ENCODE measurements at places on chromosomes 7 and 10.
A peak's percentile ranks its signal among the peaks of the same experiment; 100 is the strongest.

- DNase-seq, result no peak
Observed at GRCh38 chr10:49119746-49120145, 4.4 kb upstream of the VSTM4 start.

DNA sequence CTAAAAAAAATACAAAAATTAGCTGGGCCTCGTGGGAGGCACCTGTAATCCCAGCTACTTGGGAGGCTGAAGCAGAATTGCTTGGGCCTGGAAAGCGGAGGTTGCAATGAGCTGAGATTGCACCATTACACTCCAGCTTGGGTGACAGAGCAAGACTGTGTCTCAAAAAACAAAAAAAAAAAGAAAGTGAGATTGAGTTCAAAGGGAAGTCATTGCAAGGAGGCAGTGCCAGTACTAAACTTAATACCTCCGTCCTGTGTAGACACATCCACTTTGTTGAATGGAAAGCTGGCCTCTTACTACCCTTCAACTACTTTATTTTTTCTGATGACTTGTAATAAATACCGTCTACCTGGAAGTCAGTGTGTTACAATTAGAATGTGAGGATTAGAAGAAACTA is 31.0 kb downstream of the AHCYL2 start:
- no peak for DNase-seq

DNA sequence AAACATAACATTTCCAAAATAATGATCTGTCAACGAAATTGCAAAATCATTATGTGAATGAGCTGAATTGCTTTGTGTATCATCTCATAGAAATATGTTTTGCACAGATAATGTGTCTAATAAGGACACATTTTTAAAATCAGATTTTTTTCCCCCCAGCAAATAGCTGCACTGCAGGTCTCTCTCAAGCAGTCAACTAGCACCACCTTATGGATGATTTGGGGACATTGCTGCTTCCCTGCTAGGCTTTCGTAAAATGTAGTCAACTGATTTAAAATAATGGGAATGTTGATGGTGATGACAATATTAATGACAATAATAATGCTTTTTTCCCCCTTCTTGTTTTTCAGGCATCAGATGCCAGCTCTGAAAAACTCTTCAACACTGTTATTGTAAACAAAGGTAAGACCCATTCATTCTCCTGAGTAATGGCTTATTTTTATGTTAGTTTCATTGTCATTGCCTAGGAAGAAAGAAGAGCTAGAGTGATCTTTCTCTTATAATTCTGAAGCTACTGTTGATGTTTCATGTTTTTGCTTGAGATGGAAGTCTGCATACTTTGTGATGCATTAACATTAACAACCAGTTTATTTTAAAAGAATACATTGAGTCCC is 433.6 kb upstream of the GALNT17 start:
- DNase-seq, result peak; percentile 77

- no peak for DNase-seq
Observed at GRCh38 chr10:116324227-116324950, at the start of gene CCDC172. Gene CCDC172 (plus strand): TSS chr10:116324448. CDS start chr10:116325012, 564 bp downstream.

DNA sequence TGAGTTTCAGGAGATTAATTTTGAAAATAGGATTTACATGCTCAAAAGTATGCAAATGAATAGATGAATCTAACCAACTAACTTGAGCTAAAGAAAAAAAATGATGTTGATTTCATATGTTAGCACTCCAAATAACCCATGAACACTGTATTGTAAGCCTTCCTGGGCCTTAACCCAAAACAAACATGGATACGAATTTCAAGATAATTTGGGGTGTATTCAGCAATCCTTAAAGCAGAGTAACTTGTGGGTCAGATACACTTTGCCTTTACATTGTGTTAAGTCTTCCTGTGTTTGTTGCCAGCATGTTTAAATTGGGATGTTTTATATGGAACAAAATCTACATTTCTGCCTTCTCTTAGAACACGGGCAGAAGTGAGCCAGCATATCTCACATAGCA is 124.2 kb upstream of the WDR11 start:
- DNase-seq, result no peak

GRCh38 chr7:20458521-20458920 is 127.8 kb downstream of the ITGB8 start:
- DNase-seq, result no peak

DNA sequence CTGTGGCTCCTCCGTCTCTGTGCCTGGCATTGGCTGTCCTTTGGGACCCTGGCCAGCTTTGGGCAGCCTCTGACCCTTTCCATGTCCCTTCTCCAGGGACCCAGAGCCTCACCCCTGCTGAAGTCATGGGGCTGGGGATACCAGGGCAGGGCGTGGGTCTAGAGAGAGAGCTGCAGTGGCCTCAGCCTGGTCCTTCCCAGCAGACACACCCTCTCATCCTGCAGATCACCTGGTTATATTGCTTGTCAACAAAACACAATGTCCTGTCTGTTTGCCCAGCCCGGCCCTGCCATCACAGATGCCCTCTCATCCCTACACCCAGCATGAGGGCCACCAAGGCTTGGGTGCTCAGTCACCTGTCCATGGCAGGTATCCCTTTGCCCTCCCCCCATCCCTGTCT is 1.8 kb downstream of the MUC17 start:
- DNase-seq, result no peak

- DNase-seq, result no peak
Observed at GRCh38 chr10:62001898-62002297, 100.4 kb downstream of the ARID5B start.

DNA sequence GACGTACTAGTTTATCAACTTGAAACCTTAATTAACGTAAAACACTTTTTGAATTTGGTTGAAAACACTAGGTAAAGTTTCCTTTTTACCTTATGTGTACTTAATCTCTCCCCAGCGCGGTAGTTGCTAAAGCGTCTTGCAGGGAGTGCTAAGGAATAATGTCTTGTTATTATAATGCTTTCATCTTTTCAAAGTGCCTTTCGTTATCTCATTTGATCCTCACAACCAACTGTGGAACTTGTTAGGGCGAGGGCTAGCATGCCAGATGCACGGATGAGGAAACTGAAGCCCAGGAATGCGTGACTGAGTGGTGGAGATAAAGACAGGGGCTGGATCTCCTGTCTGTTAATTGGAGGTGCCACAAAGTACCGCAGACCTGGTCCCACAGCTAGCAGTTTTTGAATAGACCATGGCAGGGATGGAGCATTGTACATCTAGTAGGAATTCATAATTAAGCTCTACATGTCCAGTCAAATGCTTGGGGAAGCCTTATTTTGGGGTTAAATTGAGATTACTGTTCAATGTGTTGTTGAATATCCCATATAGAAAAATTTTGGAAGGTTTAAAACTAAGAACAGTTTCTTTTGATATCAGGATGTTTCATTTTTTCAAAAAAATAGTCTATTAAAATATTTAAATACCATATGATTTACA is 234.3 kb downstream of the SH2D4B start:
- DNase-seq, result no peak

GRCh38 chr10:123142701-123143161 is 5.2 kb upstream of the HMX2 start:
- DNase-seq, result no peak

GRCh38 chr7:116540743-116541142 is 15.9 kb downstream of the CAV1 start:
- no peak for DNase-seq

- no peak for DNase-seq
Observed at GRCh38 chr10:116043861-116044260, 229.1 kb downstream of the GFRA1 start.

DNA sequence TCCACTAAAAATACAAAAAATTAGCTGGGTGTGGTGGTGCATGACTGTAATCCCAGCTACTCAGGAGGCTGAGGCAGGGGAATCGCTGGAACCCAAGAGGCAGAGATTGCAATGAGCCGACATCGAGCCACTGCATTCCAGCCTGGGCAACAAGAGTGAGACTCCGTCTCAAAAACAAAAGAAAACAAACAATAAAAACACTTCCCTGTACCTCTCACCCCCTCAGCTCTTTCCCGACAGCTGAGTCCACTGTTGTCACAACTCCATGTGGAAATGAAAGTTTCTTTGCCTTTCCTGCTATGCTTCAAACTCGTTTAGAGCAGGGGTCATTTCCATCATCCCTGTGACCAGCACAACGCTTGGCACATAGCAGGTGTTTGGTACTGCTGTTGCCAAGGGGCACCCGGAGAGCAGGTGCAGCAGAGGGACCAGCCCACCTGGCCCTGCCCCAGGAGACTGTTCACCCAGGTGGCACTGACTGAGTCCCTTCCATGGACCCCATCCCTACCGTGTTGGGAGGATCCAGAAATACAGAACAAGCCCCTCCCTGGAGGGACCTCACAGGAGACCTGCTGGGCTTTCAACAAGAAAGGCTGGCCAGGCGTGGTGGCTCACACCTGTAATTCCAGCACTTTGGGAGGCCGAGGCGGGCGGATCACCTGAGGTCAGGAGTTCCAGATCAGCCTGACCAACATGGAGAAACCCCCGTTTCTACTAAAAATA is 4.9 kb downstream of the TMEM130 start:
- DNase-seq, result no peak

GRCh38 chr10:42593284-42593683 is 45.1 kb downstream of the ZNF33B start:
- DNase-seq, result no peak

DNA sequence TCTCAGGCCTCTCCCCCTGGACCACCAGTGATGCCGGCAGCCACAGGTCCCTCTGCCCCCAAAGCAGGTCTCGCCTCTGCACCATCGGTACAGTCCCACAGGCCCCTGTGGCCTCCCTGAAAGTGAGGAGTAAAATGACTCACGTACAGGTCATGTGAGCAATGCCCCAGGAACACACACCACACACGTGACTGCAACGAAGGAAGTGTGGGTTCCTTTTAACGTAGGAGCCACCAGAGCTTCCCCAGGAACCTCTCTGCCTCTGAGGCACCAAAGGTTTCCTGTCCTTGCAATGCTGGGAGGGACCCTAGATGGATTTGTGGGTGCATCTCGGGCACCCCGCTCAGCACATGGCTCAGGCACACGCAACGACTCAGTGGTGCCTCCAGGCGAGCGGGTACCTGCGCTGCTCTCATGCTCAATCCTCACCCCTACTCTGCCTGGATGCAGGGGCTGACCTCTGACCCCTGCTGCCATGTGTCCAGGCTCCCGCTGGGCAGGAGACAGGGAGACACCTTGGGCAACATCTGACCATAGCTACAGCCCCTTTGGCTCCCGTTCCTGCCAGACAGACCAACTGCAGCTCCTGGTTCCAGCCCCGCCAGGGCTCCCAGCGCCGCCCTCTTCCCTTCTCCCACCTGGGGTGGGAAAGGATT is 120.7 kb downstream of the PRKAG2 start:
- DNase-seq, result no peak

GRCh38 chr10:112182784-112183328 is 709 bp downstream of the GPAM start:
- DNase-seq, result no peak

DNA sequence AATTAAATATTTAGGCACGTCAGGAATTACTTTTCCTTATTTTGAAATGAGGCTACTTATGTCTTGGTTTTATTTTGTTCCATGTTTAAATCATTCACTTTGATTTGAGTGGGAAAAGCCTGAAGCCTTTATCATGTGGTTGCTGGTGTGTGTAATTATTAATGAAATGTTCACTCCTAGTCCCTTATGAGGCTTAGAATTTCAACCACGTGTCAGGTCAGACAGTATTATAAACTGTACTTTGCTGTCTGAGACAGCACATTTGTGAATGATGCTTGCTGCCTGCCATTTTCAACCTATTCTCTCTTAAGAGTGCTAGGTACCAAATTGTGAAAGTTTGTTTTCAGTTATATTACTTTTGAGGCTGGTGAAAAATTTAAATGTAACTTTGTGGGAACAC is 58.9 kb downstream of the COL17A1 start:
- no peak for DNase-seq

DNA sequence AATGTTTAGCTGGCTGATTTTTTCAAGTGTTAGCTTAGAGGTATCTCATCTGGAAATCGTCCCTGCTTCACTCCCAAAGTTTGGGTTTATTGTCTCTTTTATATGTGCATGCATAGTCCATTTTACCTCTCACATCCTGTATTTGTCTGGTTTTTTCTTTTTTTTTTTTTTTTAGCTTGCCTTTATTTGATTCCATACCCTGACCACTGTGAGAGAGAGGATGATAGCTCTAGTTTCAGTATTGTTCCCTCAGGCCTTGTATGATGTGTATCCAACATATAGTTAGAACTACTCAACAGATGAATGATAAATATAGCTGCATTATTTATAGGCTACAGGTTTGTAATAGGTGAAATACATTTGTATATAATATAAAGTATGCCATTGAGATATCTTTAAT is 29.9 kb downstream of the PCGF5 start:
- no peak for DNase-seq

DNA sequence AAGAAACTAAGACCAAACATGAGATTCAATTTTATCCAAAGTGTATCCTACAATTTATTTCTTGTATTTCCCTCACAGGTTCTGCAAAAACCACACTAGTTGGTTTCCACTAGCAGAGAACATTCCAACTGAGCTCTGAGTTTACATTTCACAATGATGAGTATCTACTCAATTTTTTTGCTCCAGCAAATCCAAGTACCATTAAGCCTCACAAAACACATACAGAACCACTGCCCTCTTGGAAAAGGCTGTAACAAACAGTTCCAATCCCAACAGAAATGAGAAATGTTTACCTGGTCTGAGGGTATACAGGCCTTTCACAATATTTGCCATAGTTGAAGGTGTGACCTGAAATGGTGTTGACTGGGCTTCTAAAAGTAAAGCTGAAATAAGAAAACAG is 59.9 kb downstream of the CACUL1 start:
- no peak for DNase-seq

- DNase-seq, result no peak
Observed at GRCh38 chr7:29033584-29033983, 75.5 kb upstream of the TRIL start.

- no peak for DNase-seq
Observed at GRCh38 chr7:155751409-155751808, 60.9 kb downstream of the SHH start.

- no peak for DNase-seq
Observed at GRCh38 chr7:35465791-35466336, 212.0 kb upstream of the TBX20 start.

All from midbrain (tissue), 1 donor.